Activated T-cell treated with anti-CD3 and anti-CD28 coated beads for 24 hours (primary cell): ENCODE measurements at places on chromosomes 1 and 21.
A peak's percentile ranks its signal among the peaks of the same experiment; 100 is the strongest.

DNA sequence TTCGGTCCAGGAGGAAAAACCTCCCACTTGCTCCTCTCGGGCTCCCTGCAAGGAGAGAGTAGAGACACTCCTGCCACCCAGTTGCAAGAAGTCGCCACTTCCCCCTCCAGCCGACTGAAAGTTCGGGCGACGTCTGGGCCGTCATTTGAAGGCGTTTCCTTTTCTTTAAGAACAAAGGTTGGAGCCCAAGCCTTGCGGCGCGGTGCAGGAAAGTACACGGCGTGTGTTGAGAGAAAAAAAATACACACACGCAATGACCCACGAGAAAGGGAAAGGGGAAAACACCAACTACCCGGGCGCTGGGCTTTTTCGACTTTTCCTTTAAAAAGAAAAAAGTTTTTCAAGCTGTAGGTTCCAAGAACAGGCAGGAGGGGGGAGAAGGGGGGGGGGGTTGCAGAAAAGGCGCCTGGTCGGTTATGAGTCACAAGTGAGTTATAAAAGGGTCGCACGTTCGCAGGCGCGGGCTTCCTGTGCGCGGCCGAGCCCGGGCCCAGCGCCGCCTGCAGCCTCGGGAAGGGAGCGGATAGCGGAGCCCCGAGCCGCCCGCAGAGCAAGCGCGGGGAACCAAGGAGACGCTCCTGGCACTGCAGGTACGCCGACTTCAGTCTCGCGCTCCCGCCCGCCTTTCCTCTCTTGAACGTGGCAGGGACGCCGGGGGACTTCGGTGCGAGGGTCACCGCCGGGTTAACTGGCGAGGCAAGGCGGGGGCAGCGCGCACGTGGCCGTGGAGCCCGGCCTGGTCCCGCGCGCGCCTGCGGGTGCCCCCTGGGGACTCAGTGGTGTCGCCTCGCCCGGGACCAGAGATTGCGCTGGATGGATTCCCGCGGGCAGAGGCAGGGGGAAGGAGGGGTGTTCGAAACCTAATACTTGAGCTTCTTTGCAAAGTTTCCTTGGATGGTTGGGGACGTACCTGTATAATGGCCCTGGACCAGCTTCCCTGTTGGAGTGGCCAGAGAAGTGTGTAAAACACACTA is 45.3 kb downstream of the MRPL39 start:
- DNase-seq, result peak; percentile 82

DNA sequence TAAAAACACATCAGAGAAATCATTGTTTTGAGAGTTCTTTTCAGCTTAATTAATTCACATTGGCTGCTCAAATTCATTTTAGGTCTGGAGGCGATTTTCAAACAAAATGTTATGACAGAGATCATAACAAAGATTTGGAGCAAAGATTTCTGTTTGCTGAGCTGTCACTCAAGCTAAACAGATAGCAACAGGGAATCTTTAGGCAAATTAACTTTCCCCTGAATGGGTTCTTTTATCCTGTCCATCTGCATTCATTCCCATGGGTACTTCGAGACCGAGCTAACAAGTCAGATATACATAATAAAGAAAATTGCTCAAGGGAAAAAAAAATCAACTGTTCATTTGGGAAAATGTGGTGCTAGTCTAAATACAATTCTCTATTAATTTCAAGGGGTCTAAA is 30.2 kb upstream of the CA6 start:
- no peak for DNase-seq

DNA sequence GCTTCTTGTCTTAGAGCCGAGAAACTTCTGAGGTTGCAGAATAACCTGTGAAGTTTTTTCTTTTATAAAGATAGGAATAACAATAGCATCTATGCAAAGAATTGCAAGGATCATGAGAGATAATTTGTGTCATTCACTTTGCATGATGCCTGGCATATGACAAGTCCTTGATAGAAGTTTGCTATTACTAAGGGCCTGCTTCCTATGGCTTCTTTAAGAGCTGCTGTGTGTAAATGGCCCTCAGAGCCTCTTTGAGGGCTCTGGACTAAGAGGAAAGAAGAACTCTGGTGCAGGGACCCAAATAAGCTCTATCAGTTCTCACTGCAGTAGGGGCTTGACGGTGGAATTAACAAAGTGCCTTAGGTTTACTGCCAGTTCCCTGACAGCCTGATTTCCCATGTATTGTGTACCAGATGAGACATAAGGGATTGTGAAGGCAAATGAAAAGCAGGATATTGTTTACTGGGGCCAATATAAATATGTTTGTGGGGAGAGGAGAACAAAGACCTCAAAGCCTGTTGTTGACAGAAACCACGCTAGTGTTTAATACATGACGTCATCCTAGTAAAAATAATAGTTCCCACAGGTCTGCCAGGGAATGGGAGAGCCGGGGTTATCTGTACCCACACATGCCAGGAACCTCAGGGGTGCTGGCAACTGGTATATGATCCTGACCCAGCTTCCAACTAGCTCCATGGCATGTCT is 131.2 kb upstream of the UBE2U start:
- DNase-seq, result no peak

DNA sequence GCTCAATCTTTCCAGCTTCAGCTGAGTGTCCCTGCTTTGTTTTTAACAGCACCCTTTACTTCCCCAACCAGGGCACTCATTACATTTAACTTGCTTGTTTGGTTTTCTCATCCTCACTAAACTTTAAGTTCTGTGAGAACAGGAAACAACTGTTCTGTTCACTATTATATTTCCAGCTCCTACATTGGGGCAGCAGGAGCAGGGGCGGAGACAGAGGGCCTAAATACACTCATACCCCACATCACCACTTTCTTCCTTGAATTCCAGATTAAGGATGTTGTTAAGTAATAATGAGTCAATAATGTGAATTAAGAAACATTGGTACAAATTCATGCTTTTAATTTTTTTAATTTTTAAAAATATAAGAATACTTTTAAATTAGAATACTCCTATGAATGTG is 6.0 kb downstream of the DRAM2 start:
- DNase-seq, result no peak

DNA sequence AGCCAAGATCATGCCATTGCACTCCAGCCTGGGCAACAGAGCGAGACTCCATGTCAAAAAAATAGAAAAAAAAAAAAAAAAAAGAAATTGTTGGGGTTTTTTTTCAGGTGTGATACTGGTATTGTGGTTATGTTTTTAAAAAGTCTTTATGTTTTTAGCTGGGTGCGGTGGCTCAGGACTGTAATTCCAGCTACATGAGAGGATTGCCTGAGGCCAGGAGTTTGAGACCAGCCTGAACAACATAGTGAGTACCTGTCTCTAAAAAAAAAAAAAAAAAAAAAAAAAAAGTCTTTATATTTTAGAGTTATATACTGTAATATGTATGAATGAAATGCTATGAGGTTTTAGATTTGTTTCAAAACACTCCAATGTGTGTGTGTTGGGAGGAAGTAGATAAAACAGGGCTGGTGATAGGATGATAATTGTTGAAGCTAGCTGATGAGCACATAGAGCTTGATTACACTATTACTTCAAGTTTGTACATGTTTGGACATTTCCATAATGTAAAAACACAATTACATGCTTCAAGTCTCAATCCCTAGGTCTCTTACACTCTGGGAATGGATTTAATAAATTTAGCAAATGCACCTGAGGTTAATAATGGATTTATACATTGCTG is 30.2 kb upstream of the ATP5PO start:
- DNase-seq, result no peak

DNA sequence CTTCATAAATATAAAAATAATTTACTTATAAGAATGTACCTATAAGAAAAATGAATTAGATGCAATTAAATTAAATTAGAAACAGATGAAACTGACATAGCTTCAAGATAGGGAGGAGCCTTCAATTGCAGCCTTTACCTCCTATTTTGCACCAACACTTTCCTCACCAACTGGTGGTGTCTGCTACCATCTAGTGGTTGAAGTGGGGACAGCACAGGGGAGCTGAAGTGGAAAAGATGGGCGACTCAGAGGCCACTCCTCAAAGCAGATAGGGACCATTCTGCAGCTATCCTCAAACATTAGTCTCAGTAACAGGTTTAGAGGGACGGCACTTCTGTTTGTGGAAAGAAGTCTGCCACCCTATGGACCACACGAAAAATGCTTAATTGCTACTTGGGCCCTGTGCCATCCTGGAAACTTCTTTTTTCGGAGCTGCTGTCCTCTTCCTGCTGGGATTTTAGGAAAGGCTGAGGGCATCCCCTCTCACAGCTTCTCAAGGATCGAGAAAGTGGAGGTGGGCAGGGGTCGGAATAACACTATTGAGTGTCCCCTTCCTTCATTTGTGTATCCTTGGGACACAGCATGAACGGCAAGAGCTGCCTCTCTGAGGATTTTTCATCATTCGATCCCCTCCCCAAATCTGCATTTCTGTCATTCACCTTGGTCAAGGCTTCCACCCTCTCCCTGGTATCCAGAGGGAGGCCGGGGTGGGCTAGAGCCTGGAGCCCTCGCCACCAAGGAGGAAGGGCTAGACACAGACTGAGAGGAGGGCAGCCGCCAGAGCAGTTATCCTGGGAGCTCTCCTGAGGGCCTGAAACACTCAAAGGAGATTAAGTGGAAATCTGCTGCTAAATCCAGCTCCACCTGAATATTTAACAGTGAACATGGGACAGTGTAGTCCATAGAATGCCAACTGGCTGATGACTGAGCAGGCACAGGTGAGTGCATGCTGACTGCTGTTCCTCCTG is 9.6 kb downstream of the PROK1 start:
- DNase-seq, result peak; percentile 81

DNA sequence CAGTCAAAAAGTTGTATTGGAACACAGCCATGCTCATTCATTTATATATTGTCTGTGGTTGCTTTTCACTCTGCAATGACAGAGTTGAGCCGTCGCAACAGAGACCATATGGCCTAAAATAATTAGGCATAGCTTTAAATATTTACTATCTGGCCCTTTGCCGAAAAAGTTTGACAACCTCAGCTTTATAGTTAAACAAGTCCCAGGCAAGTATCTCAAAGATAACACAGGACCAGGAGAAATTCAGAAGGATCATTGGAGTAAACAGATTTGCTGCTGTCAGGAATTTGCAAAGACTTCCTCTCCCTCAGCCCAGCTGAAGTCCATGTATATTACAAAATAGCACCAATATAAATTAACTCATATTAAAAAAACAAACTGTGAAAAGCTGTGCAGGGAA is 34.4 kb downstream of the NID1 start:
- no peak for DNase-seq

DNA sequence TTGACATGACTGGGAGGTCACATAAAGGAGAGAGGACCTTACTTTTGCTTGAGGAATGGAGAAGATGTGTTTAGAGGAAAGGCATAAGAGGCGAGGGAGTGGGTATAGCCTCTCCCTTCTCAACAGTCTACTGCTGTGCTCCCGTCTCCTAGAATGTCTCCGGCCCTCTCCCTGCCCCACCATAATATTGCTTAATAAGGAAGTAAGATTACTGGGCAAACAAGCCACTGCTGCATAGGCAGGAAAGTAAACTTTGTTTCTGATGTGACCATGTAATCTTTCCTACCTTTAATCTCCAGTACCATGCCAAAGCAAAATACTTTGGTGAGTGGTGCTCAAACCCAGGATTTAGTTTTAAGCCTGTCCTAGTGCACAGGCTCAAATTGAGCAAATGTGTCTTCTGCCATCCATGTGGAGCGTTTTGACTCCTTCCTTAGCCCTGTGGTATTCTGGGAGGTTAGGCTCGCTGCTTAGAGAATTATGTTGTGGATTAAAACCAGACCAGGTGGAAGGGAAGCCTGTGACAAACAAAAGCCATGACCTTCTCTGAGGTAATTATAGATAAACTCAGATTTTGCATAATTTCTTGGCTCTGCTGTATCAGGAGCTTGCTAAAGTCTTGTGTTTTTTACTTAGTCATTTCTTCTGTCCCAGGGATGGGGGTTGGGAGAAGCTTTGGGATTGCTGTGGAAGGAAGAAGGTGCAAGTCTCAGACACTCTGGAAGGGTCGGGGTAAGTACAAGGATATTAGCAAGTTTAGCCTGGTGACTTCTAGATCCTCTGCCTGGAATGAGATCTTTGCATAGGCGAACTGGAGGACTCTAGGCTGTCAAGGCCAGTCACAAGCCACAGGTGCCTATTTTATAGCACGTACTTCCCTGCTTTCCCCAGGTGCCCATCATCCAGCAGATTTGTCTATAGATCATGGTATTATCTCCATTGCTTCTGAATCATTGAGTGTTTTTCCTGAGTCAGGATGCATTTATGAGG is 34.5 kb upstream of the DIPK1A start:
- DNase-seq, result no peak

DNA sequence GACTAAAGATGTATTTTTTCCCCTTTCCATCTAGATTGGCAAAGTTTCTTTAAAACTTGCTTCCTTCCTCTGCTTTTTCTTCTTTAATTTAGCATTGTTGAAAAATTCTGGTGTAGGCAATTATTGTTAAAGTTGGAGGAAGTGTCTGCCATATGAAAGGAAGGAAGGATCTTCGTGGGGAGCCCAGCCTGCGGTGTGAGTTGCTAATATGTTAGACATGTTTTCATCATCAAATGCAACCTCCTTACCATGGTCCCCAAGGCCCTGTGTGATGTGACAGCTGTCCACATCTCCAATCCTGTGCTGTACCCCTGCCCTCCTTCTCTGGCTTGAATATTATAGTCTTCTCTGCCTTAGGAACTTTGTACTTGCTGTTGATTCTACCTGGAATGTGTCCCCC is 81.0 kb upstream of the ZBTB18 start:
- no peak for DNase-seq

DNA sequence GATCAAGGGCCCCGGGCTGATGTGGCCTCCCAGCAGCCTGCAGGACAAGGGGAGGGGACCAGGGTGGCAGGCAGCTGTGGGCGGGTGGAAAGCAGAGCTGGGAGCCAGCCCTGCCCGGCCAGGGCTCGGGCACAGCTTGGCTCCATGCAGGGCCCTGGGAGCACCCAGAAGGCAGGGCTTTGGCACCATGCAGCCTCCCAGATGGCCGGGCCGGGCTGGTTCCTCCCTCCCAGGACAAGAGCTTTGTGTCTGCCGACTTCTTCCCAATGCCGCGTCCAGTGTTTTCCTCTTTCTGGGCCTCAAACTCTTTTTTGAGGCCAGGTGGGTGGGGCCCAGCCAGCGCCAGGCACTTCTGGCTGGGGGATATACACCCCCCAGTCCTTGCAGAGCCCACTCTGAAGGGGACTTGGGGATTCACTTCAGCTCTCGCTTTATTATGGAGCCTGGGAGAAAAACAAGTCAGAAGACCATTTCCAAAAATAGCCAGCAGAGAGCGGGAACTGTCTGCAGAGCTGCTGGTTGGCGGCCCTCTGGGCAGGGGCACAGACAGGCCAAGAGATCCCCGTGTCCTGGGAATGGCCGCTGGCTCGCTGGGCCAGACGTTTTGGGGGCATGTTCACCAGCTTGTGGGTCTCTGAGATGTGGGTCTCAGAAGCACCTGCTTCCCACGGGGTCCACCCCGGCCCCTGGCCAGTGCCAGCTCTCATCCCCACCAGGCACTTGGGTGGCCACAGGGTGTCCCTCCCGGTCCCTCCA is 103.8 kb upstream of the ARHGEF16 start:
- DNase-seq, result no peak

DNA sequence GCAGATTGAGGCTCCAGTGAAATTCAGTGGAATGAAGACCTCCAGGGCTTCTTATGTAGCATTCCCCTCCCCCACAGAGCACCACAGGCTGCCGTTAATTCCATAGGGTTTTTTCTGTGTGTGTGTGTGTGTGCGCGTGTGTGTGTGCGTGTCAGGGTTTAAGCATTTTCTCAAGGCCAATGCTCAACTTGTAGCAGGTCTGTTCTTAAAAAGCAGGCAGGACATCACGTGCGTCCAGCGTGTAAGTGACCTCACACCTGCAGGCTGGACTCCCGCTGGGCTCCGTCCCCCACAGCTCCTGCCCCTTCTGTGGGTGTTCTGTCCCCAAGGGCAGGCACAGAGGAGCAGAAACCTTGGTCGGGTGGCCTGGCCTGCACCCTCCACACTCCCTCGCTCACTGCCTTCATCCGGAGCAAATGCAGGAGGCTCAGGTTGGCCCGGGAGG is 5.3 kb downstream of the PRDM16 start:
- DNase-seq, result no peak
